ENCODE measurements at places on chromosomes 11 and 22.
A peak's percentile ranks its signal among the peaks of the same experiment; 100 is the strongest.

DNA sequence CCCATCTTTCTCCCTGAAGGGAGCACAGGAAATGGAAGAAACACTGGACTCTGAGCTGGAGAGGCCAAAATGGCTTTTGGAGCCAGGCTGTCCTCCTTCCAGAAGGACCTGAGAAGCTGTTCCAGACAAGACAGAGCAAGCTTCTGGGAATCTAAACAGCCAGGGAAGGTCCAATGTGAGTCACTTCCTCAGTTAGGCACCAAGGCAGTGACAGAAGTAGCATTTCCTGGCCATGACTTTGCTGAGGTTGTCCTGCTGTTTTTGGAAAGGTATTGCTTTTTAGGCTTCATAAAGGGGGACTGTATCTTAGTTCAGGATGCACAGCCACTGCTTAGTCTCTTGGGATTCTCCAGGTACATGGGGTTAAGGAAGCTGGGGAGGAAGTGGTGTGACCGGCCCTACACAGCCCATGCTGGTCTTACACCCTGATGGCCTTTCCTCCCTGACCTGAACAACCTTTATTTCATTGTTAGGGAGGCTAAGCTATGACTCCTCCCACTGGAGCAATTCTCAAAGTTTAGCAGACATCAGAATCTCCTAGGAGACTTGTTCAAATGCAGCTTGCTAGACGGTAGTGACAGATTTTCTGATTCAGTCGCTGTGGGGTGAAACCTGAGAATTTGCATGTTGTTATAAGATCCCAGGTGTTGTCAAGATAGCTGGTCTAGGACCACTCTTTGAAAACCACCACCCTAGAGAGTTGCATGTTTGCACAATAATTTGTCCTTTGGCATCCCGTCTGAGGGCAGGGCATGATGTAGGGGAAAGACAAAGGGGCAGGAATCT, 6.8 kb upstream of the INSC start:
- DNase-seq, result no peak

- no peak for DNase-seq
These were observed 469 bp downstream of the ZBED5 start for GRCh38 chr11:10857459-10857708.

DNA sequence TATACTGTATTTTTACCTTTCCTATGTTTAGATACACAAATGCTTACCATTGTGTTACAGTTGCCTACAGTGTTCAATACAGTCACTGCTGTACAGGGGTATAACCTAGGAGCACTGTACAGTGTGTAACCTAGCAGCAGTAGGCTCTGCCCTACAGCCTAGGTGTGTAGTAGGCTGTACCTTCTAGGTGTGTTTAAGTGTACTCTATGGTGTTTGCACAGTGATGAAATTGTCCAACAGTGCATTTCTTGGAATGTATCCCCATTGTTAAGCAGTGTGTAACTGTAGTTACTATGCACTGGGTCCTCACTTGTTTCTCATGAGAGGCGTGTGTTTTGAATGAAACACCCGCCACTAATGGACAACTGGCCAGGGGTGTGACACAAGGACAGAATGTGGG, 269.0 kb downstream of the OPCML start:
- no peak for DNase-seq

GRCh38 chr11:102046841-102047240, 396 bp upstream of the CFAP300 start:
- no peak for DNase-seq

DNA sequence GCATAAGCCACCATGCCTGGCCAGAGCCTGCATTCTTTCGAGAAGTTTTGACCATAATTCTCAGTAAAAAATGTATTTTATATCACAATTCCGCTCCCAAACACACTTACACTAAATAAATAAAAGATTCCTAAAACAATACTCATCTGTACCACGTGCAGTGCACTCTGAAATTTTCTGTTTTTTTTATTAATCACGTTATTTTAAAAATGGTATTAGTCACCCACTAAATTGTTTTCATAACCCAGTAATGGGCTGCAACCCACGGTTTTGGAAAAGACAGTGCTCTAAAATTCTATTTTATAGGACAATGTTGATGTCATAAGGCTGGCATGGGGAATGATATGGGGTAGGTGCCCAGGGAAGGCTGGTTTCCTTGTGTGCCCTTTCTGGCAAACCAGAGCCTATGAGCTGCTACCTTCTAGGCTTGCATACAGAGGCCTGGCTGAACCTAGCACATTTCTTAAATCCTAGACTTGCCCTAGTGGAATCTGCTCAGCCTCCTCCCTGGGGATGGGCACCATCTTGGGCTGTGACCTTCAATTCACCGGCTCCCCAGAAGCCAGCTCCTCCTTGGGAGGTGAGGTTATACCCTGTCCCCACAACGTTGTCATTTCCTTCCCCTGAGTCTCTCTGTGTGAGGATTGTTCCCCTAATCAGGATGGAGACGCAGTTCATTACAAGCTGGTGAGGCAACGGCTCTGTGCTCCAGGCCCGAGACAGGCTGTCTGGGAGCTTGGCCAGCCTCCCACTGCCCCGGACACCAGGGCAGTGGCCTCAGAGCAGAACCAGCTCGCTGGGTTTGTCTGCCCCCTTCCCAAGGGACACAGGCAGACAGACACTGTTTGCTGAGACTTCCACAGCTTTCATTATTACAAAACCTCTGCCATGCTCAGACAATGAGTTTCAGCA, 116.5 kb upstream of the NAV2 start:
- peak; percentile 61 for DNase-seq

GRCh38 chr11:65425105-65425970, 2.7 kb downstream of the NEAT1 start:
- no peak for DNase-seq

DNA sequence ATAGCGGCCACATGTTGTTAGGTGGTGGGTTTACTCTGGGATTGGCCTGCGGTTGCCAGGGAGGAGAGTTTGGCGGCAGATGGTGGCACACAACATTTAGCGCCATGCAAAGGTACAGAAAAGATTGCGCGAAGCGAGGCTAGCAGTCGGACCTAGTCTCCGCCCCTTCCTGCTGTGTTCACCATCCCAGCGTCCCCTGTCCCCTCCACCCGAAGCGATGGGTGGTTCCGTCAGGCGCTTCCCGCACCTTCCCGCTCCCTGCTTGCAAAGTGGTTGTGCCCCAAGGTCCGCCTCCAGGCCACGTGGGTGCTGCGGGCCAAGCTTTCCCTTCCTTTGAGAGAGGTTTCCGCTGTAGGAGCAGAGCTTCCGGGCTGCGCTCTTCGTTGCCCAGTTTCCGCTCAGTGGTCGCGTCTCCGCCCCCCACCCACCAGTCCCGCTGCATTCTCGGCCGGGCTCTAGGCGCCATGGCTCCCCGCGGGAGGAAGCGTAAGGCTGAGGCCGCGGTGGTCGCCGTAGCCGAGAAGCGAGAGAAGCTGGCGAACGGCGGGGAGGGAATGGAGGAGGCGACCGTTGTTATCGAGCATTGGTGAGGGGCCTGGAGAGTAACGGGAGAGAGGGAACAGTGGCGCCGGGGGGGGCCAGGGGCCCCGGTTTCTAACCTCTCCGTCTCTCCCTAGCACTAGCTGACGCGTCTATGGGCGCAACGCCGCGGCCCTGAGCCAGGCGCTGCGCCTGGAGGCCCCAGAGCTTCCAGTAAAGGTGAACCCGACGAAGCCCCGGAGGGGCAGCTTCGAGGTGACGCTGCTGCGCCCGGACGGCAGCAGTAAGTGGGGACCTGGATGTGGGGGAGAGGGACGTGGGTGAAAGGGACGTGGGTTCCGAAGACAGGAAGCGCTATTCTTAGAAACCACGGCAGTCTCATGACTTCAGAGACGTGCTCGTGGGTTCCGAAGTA, at the start of gene SELENOH:
SELENOH (plus strand) TSS at position 360 of the 955 bp plus-strand sequence; CDS start at position 465, 105 bp downstream.
- peak; percentile 95 for DNase-seq

- DNase-seq, result no peak
These were observed 14.1 kb upstream of the TMPRSS6 start for GRCh38 chr22:37123649-37124048.

DNA sequence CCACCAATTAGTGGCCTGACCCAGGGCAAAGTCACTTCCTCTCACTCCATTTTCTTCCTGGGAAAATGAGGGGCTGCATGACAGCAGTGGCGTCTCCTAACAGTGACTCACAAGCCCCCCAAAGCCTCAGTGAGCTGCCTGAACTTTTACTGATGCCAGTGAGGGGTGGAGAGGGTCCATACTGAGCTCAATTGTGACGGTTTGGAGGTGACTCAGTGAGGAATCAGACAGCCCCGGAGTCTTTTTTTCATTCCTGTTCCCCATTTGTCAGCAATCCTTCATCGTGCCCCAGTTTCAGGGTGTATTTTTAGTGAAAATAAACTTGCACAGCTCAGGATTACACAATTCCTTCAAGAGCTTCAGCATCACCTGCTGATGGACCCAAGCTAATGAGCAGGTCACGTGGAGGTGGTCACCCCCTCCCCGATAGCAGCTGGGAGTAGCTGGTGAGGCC, 30.1 kb upstream of the RASD2 start:
- DNase-seq, result no peak

- no peak for DNase-seq
These were observed 12.1 kb downstream of the DPP3 start for GRCh38 chr11:66492161-66492865.
